AG20443 (cell line): ENCODE measurements at places on chromosomes 5 and 9.

- no peak for DNase-seq
These were observed 35.4 kb downstream of the ERCC6L2 start for GRCh38 chr9:95910770-95911340.

- DNase-seq, result no peak
These were observed 70.6 kb downstream of the LMX1B start for GRCh38 chr9:126684345-126684744.

DNA sequence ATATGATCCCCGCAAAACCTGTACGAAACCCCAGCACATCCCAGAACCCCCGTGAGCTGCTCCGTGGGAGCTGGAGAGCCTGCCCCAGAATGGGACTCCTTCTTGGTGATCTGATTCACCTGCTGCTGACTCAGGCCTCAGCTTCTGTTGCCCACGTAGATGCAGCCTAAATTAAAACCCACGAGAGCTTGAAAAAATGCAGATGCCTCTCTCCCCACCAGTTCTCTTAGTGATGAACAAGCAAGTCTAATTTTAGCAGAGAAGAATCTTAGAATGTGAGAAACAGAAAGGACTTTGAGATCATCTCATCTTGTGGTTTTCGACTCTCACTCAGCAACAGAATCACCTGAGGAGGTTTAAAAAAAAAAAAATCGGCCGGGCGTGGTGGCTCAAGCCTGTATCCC, 57.6 kb downstream of the TMOD1 start:
- no peak for DNase-seq

DNA sequence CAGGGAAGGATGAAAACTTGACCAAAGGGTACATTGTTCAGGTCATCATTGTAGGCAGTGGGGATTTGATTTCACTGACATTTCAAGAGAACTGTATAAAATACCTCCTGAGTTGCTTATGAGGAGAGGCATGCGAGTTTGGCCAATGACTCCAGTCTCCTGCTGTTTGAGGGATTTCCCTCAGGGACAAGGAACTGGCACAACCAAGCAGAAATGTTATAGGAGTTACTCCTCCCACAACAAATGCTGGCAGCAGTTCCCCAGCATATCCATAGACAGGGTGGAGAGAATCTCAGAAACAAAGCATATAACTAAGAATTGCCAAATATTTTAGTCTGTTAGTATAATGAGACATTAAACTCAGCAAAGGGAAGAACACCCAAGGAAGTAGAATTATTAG, 47.2 kb upstream of the FBXL7 start:
- no peak for DNase-seq

DNA sequence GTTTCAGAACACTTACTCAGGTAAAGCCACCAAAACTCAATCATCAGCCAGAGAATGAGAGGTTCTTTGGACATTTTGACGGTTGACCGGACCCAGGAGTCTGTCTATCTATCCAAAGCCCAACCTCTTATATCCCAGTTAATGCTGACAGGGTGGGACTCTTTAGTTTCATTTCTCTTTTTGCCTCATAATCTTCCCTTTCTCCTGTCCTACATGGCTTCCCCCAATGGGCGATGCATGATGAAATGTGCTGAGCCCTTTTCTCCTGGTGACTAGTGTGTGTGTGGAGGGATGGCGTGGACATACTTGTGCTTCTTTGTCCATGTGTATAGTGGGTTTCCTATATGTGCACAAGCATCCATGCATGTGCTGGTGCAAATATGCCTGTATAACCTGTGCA, at the start of gene TIMD4:
TIMD4 (minus strand) TSS at position 102 of the 400 bp plus-strand sequence; CDS start at position 74, 28 bp downstream.
- DNase-seq, result no peak

GRCh38 chr5:116542619-116543018, 32.0 kb downstream of the SEMA6A start:
- no peak for DNase-seq

DNA sequence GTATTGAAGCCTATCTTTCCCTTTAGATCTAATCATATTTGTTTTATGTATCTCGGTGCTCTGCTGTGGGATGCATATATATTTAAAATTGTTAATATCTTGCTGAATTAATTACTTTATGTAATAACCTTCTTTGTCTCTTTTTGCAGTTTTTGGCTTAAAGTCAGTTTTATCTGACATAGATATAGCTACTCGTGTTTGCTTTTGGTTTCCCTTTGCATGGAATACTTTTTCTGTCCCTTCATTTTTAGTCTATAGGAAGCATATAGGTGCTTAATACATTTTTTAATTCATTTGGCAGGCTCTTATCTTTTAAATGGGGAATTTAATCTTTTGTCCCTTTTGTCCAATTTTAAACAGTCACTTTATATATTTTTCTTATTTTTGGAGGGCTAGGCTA, 360.6 kb upstream of the PRR16 start:
- no peak for DNase-seq

DNA sequence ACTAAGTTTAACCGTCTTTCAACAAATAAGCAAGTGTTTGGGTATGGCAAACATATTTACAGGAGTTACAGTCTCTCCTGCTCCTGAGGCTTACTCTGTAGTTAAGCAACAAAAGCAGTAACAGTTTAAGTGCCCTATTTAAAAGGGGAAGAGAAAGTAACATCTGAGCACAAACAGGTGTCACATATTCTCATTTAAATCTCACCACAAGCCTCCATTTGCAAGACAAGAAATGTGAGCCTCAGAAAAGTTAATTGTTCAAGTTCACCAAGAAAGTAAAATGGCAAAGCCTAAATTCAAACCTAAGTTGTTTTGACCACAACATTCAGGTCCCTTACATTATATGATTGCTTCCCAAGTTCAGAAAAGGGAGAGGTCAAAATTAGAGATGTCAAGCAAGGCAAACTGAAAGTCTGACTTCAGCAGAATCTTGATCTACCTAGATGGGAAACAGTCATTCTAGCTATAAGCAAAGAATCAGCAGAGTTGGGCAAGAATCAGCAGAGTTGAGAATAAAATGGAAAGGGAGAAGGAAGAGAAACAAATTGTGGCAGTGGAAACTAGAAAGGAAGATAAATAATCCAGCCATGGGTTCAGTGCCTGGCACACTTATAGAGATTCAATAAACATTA, 93.4 kb downstream of the STRBP start:
- no peak for DNase-seq

DNA sequence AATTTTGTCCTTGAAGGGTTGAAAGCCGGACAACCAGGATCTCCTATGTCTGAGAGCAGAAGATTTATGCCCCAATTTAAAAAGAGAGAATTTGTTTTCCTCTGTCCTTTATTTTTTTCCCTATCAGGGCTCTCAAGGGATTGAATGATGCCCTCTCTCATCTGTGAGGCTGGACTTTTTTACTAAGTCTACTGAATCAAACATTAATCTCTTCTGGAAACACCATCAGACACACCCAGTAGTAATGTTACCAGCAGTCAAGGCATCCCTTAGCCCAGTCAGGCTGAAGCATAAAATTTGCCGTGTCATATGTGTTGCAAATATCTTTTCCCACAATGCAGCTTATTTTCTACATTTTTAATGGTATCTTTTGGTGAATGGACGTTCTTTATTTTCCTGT, 1497.9 kb downstream of the MAT2B start:
- DNase-seq, result no peak

- DNase-seq, result no peak
These were observed 118.2 kb upstream of the MTAP start for GRCh38 chr9:21684231-21684630.

GRCh38 chr5:155522540-155522939, 509.0 kb downstream of the KIF4B start:
- no peak for DNase-seq

DNA sequence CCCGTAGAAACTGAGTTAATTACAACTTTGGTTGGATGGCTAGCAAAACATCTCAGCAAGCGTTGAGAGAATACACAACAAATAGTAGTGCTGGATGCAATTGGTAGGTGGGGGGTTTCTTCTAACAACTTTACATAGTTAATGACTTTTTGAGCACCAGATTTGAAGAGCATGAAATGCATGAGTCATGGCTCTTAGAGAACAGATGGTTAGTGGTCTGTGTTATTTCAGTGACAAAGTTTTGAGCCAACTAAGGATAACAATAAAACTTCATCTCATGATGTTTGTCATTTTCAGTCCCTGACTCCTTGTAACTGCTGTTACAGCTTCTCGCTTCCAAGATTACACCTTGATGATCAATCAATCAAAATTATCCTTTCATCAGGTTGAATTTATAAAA, 399.0 kb upstream of the BRINP1 start:
- DNase-seq, result no peak

DNA sequence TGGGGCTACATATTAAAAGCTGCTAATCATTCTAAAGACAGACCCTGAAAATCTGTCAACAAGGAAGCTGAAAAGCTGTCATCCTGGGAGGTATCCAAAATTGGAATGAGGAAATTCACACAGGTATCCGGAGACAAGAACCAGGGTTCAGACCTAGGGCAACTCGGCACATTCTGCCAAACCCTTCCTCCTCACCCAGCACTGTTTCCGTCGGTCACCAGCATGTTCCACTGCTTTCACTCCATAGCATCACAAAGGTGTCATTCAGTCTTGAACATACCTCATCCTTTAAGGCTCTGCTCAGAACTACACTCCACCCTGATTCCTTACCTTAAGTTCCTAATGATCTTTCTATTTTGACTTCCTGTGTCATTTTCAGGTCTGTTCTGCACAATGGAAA, 153.1 kb upstream of the RASA1 start:
- no peak for DNase-seq
